ENCODE measurements at places on chromosomes 6 and 20. TPM values are rescaled to one million over a fixed set of nuclear protein-coding genes. Genes with fewer than 3 reads are reported as not detected.

- DNase-seq: no peak
These were observed 66.5 kb downstream of the REV3L start for GRCh38 chr6:111416529-111416928.

Gene GGTLC1
- not detected for total RNA-seq

- no peak for DNase-seq
These were observed 306.6 kb upstream of the ECI2 start for GRCh38 chr6:4441981-4442434.

DNA sequence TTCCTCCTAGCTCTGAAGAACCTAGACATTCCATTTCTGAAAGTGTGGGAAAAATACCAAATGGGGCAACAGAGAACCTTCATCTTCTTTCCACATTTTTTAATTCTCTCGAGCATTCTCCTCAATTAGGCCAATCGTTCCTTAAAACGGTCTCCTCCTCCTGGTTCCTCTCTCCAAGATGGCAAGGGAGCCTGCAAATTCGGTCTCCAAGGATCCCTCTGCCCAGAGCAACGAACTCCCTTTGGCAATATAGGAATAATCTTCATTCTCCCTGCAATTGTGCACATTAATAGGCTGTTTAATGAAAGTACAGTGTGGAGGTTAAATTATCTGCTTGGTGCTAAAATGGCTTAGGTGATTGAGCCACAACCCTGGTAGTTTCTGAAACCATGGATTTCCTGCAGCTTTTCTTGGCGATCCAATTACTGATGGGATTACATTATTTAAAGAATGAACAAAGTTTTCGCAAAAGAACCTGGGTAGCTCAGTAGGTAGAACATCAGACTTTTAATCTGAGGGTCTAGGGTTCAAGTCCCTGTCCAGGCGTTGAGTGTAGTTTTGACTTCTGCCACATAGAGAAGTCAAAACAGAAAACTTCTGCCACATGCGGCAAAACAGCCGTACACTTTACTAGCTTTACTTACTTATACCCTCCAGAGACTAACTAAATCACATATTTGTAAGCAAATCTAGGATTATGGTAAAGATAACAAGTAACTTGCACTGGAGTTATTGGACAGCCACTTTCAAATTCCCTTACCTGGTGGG is 102.9 kb upstream of the ZNF184 start:
- DNase-seq: peak; percentile 36

DNA sequence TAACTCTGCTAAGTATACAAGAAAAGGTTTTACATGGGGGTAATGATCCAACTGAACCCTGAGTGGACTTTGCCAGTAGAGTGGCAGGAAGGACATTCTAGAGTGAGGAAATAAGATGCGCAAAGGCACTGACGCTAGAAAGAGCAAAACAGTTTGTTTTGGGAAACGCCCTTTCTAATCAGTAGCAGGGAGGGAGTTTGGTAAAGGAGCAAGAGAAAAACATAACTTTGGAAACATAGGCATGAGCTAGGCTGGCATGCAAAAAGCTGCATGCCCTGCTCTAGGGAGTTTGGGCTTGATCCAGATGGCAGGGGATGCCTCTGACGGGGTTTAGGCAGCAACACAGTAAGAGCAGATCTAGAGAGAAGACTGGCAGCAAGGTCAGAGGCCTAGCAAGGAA is 135.2 kb downstream of the DST start:
- no peak for DNase-seq

DNA sequence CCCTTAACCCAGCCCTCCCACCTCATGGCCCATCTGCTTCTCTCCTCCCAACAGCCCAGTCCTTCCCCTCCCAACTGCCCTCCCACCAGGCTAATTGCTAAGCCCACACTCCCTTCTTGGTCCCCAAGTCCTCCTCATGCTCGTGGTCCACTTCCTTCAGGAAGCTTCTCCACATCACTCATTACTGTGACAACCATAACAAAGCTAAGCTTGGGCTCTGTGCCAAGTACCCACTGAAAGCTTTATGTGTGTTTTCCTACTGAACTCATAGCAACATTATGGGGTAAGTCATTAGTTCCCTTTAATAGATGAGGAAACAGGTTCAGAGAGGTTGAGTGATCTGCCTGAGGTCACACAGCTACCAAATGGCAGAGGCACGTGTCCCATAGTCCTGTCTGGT is 16.2 kb downstream of the FRS3 start:
- DNase-seq: peak; percentile 21

DNA sequence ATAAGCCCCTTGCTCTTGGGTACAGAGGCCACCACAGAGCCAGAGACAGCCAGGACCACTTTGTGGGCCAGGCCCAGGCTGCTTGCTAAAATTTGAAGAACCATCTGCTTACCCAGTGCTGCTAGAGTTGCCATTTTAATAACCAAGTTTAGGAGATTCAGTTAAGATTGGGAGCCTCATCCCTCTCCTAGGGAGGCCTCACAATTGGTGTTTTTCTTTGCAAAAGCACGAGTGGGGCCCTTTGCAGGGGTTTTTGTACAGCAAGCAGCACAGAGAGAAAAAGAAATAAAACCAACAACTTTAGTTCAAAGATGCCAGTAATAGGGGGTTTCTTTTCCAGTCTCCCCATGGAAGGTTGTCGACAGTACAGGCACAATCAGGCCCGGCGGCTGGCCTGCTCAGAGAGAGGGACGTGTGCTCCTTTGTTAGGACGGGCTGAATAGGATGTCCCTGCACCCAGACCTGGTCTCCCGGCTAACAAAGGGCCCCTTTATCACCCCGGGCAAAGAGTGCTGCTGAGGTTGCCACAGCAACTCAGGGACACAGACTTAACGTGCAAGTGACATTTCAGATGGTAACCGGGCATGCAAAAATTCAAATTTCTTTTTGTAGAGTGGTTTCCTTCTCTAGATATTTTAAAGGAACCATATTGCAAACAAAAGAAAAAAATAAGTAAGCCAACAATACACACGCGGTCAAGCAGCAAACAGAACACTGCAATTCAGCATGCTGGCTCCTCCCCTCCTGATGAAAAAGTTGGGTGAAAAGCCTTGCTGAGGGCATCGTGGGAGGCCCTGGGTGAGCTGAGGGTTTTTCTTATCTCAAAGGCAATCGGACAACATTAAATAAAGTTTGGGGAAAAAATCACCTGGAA is 10.5 kb upstream of the TOX2 start:
- DNase-seq: peak; percentile 70

GRCh38 chr6:165081944-165082532 is 227.4 kb downstream of the C6orf118 start:
- DNase-seq: no peak

DNA sequence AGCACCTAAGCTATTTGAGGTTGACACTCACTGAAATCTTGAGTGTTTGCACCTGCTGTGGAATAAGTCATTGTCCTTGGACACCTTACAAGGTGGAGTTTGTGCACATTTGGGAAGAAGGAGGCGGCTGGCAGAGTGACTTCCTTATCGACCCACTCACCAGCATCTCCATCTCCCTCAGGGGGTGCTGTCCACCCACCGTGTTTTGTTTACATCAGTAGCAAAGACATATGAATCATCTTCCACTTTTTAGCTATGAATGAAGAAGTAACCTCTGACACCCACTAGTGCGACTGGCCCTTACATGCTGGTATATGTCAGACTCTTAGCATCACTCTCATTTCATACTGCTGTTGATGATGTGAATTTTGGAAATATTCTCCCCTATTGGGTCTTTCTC is 119.5 kb upstream of the SGK1 start:
- DNase-seq: peak; percentile 49

Gene SLC24A3
- 9.6 TPM for total RNA-seq

DNA sequence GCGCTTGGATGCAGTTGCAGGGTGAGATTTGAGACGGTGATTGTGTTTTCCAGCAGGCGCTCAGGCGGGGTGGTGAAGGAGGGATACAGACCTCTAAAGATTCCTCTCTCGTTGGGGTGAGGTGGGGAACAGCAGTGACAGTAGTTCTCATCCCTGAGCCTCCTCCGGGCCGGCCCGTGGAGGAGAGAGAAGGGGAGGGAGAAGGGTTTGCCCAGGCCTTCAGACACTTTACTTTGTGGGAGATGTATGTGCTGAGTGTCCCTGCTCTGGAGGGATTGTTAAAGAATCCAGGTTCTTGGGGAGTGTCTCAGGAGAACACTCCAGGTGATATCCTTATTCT is 41.0 kb downstream of the PSMB9 start:
- no peak for DNase-seq

Gene NRN1
- total RNA-seq: 32.8 TPM

Gene PI16
- not detected for total RNA-seq

Gene TM9SF4
- total RNA-seq: 52.9 TPM

DNA sequence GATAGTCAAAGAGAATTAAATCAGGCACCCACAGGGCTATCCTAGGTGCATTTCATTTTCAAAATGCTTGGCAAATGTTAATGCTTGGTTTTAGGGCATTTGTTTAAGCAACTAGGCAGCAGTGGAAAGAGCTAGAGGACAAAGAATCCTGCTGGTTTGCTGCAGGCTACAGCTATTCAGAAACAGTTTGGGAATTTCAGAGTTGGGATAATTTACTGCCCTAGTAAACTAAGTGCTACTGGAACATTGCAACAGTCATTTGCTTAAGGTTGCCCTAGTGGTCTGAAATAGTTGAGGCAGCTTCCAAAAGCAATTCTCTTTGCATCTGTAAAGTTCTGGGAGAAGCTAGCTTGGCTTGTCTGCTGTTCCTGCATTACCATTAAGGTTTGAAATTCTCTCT is 312.7 kb downstream of the LAMA2 start:
- DNase-seq: no peak

GRCh38 chr6:105019285-105019684 is 62.4 kb downstream of the LIN28B start:
- DNase-seq: no peak

DNA sequence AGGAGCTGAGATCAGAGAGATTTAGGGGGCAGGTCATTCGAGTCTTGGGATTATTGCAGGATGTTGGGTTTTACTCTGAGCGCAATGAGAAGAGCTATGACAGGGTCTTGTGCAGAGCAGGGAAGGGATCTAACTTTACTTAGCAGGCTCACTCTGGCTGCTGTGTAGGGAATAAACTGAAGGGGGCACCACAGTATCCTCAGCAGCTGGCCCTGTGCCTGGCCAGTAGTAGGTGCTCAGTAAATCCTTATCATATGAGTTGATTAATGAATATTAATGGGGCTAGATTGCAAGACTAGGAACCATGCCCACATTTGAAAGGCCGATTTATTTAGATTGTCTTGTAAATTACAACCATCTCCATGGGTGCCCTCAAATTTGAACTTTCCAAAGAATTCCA is 4.6 kb upstream of the MDGA1 start:
- no peak for DNase-seq

Gene RNF8
- 25.5 TPM for total RNA-seq

GRCh38 chr6:145729887-145730286 is 5.4 kb downstream of the EPM2A start:
- DNase-seq: no peak

DNA sequence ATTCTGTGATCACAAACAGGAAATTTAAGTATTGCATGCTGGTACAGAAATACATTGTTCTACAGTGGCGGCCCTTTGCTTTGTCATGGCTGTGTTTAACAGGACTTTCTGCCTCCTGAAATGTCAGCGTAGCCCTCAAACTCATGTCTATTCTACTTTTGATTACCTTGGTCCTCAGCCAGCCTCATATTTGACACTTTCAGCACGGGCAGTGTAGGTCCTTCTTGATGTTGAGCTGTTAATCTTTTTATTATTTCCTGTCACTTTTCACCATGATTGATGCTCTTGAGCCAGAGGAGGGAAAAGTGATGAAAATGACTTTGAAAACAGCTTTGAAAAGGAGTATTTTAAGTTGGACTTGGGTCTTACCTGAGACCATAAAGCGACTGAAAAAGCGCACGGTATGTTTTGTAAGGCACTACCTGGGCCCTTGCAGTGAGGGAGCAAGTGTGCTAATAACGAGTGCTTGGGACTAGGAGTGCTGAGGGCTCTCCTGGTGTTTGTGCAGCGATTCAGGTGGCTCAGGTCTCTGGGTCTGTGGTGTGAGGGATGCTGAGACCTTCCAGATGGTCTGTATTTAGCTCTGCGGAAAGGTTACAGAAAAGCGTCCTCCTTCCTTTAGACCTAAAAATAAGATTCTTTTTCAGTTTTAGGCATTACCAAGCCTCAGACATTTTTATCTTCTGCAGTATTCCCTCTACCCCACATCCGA is 45.2 kb upstream of the RREB1 start:
- no peak for DNase-seq

DNA sequence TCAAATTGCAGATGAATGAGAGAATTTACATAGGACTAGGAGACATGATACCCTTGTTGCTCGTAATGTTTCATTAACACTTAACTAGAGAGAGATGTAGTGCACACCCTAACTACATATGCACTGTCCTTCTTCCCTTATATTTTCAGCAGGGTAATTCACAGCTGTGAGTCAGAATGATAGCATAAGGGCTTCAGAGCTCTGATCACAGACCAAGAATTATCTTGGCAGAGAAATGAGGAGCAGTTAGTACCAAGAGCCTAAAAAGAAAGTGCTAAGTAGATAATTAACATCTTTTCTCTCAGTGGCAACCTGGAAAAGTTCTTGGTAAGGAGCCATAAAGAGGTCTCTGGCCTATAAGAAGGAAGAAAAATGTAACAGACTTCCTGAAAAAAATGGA is 35.8 kb downstream of the GRIK2 start:
- DNase-seq: no peak

Gene PTPRT
- not detected for total RNA-seq

Gene SLC22A2
- total RNA-seq: not detected

Gene BPIFB4
- total RNA-seq: not detected

- no peak for DNase-seq
These were observed 3.0 kb upstream of the CDYL start for GRCh38 chr6:4773181-4773580.

Gene LY6G6F
- not detected for total RNA-seq

GRCh38 chr6:151808371-151809241 is 1.1 kb downstream of the ESR1 start:
- no peak for DNase-seq

Gene ELOVL2
- total RNA-seq: 0.59 TPM

Gene OPRM1
- not detected for total RNA-seq

- peak; percentile 65 for DNase-seq
These were observed 37.0 kb downstream of the SHLD1 start for GRCh38 chr20:5786930-5787795.

Gene CAPN11
- not detected for total RNA-seq

DNA sequence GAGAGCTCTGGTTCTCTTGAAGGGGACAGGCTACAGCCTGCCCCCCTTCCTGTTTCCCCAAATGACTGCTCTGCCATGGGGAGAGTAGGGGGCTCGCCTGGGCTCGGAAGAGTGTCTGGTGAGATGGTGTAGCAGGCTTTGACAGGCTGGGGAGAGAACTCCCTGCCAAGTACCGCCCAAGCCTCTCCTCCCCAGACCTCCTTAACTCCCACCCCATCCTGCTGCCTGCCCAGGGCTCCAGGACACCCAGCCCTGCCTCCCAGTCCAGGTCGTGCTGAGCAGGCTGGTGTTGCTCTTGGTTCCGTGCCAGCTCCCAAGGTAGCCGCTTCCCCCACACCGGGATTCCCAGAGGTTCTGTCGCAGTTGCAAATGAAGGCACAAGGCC is 9.8 kb downstream of the VEGFA start:
- no peak for DNase-seq

- no peak for DNase-seq
These were observed 221.0 kb downstream of the ADGB start for GRCh38 chr6:146819596-146820320.

DNA sequence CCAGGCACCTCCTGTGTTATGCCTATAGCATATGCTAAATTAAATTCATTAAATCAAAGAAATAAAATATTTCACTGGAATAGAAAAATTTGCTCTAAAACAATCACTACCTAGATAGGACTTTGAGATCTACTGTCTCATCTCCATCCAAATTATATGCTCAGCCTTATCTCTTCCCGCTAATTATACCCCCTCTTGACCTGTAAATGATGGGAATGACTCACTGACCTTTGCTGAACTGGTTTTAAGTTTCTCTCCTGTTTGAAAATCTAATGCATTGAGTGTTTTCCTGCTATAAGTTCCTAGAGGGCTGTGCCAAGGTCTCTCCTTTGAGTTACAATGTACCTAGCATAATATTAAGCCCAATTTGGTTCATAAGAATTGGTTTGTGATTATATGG is 110.1 kb downstream of the BMP2 start:
- DNase-seq: peak; percentile 8
